ENCODE measurements at places on chromosomes 5 and 9. TPM values are rescaled to one million over a fixed set of nuclear protein-coding genes. Genes with fewer than 3 reads are reported as not detected.

CEMIP2 gene
- 25.7 TPM for total RNA-seq

AP3B1 gene
- 64.6 TPM for total RNA-seq

FGF10 gene
- total RNA-seq = 1.3 TPM

EIF4EBP3 gene
- total RNA-seq = 1.6 TPM

FOXB2 gene
- total RNA-seq = not detected

LCN15 gene
- total RNA-seq = not detected

SLC27A6 gene
- total RNA-seq = not detected

TCF7 gene
- 0.19 TPM for total RNA-seq

IL4 gene
- total RNA-seq = not detected

SLC6A3 gene
- total RNA-seq = not detected

NRARP gene
- total RNA-seq = not detected

TBC1D9B gene
- 77.7 TPM for total RNA-seq

PCDHGB4 gene
- 0.69 TPM for total RNA-seq

SLC6A18 gene
- total RNA-seq = not detected

FIBCD1 gene
- total RNA-seq = 0.51 TPM

TMEM171 gene
- total RNA-seq = 65.9 TPM

DBH gene
- total RNA-seq = not detected

EFNA5 gene
- 7.2 TPM for total RNA-seq

THBS4 gene
- 0.38 TPM for total RNA-seq

PCDHGA7 gene
- 0.57 TPM for total RNA-seq

FBP2 gene
- not detected for total RNA-seq

SLC22A4 gene
- 5.6 TPM for total RNA-seq

TAF11L10 gene
- total RNA-seq = not detected

PCDHA2 gene
- not detected for total RNA-seq

All from LHCN-M2 (cell line).